ENCODE measurements at places on chromosomes 13 and 19.

DNA sequence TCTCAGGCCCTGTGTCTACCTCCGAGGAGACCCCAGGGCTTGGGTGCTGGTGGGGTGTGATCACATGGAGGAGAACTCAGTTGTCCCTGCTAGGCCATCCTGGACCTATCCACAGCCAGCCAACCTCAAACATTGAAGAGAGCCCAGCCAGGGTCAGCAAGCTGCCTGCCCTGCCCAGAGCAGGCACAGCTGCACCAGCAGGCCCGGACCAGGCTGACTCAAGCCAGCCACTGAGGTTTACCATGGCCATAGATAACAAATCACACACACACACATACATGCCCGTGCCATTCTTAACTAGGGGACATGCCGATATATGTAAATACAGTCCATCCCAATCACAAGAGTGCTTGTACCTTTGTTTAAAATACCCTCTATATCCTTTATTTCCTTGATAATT, 8.1 kb downstream of the ARHGEF7 start:
- DNase-seq: no peak

GRCh38 chr13:76335463-76335862, 550.7 kb downstream of the KCTD12 start:
- DNase-seq: no peak

GRCh38 chr13:36028359-36029025, 102.7 kb downstream of the DCLK1 start:
- DNase-seq: no peak

DNA sequence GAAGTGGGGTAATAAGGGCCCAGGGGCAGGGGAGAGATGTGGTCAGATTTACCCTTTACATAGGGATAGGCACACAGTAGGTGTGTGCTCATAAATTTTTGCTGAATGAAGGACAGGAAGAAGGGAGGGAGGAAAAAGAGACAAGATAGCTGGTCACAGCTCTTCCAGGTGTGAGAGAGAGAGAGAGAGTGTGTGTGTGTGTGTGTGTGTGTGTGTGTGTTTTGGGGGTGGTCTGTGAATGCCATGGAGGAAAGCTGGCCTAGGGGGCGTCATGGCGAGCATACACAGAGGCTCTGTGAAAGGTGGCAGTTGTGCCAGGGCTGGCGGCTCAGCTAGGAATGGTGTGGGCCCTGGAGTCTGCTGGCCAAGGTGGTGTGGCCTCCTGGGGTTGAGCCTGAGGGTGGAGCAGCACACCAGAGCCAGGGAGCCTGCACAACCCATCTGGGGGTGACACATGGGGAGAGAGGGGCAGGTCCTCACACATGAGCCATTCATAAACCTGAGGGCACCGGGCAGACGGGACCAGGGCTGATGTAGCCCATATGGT, 6.0 kb upstream of the PRX start:
- no peak for DNase-seq

- no peak for DNase-seq
These were observed at the start of gene CABP5 for GRCh38 chr19:48043675-48044258. Gene CABP5, minus strand, starts transcription at chr19:48044079. Its CDS starts 157 bp downstream, at chr19:48043922.

DNA sequence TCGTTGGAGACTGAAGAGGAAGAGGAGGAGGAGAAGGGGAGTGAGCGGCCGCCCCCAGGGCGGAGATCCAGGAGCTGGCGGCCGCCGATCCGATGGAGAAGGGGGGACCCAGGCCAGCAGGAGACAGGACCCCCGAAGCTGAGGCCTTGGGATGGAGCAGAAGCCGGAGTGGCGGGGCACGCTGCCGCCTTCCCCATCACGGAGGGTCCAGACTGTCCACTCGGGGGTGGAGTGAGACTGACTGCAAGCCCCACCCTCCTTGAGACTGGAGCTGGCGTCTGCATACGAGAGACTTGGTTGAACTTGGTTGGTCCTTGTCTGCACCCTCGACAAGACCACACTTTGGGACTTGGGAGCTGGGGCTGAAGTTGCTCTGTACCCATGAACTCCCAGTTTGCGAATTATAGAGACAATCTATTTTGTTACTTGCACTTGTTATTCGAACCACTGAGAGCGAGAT, 1.8 kb downstream of the GADD45B start:
- DNase-seq: no peak

- no peak for DNase-seq
These were observed 42.8 kb downstream of the RNF6 start for GRCh38 chr13:26179344-26179743.

GRCh38 chr19:10927730-10928562, 493 bp downstream of the YIPF2 start:
- peak; percentile 23 for DNase-seq

- DNase-seq: no peak
These were observed 10.0 kb downstream of the MED16 start for GRCh38 chr19:882871-883497.

GRCh38 chr19:39996811-39997637, at the start of gene ZNF546:
Gene ZNF546, plus strand, starts transcription at chr19:39997060. Its CDS starts 1,267 bp downstream, at chr19:39998327.
- DNase-seq: peak; percentile 85

DNA sequence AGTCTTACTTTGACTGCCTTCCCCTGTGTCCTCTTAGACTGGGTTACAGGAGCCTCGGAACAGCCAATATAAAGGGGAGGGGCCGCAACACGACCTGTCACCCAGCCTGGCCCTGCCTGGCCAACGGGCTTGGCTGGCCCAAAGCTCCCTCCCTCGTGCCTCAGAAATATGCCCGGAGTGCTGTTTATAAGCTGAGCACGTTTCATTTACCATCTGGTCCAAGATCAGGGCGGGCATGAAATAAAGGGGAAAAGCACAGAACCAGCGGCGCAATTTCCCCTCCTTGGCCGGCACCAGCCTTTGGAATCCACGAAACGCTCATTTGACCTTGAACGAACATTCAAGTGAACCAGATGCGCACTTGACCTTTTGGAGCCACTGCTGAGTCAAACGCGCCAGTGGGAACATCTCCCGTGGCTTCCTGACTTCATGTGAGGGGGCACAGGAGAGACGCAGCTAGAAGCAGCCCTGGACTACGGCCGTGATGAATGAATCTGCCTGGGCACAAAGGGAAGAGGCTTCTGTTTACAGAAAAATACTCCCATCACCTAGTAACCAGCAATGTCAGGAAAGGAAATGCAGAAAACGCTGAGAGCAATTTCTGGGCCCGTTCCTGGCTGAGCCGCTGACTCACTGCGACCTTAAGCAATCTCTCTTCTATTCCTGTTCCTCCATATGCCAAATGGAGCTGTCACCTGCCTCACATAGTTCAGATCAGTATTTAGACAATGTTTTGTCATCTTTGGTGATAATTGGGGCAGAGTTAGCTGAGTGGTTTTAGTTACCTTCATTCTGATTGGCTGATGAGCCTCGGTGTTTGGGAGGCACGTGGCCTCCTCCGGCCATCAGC, 53.3 kb downstream of the RFX2 start:
- no peak for DNase-seq

GRCh38 chr19:38841787-38842438, 7.9 kb downstream of the HNRNPL start:
- DNase-seq: no peak

DNA sequence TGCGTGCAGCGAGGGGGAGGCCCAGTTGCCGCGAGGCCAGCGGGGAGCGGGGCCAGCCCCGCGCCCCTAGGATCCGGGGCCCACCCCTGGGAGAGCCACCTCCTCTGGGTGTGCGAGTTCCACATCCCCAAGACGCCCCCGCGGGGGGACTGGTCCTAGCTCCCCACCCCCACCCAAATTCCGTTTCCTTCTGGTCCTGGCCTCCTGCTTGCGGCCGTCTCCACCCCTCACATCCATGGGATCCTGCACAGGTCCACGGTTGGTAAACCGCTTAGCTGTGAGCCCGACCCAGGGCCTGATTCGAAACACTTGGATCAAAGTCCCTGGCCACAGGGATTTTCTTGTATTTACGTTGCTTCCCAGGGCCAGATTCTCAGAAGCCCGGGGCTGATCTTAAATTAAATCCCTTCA, 324 bp upstream of the FBXO17 start:
- no peak for DNase-seq

DNA sequence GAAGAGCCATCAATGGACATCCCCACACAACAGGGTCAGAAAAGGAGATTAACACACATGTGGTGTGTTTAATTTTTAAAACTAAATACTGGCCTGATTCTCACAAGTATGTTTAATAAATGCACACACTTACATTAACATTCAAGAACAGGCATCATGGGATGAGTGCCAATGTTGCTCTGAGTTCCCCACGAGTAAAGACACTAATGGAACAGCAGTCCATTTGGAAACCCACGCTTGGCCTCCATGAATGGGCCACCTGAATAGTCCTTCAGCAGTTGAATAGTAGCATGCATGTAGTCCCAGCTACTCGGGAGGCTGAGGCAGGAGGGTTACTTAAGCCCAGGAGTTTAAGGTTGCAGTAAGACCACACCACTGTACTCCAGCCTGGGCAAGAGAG, 195.2 kb upstream of the IPO5 start:
- DNase-seq: no peak

DNA sequence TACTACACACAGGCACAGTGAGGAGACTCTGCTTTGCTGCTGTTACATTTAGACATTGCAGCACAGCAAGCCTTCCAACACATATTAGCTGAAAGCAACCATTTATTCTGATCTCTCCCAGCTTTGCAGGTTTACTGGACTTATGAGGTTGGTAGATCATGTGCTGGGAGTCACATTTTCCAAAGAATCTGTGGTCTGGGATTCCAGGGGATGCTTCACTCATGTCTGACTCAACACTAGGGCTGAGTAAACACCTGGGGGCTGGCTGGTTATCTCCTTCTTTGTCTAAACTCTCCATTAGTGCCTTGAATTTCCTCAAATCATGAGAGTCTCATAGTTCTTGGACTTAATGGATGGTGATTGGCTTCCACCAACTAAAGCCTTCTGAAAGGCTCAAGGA, 5.4 kb upstream of the LGALS13 start:
- no peak for DNase-seq

- DNase-seq: no peak
These were observed 5.3 kb downstream of the PODNL1 start for GRCh38 chr19:13932911-13933393.

DNA sequence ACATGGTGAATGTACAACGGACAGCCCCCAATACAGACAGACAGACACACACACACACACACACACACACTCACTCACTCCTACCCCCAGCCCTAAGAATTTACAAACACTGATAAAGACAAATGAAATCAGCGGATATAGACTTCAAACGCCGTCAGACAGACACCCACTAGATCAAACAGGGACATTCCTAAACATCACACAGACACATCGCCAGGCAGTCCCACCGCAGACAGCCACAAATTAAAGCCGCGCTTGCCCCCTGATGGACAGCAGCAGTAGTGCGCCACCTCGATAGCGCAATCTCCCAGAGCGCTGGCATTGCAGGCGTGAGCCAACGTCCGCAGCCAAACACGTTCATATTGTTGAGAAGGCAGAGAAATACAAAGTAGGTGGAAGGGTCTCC, 24.7 kb upstream of the ADGRE1 start:
- DNase-seq: peak; percentile 66

GRCh38 chr13:40975441-40975840, 43.7 kb downstream of the ELF1 start:
- DNase-seq: no peak

GRCh38 chr19:45527731-45528130, 20.5 kb downstream of the VASP start:
- no peak for DNase-seq

- no peak for DNase-seq
These were observed 25.0 kb upstream of the VWA8 start for GRCh38 chr13:41985788-41986508.

DNA sequence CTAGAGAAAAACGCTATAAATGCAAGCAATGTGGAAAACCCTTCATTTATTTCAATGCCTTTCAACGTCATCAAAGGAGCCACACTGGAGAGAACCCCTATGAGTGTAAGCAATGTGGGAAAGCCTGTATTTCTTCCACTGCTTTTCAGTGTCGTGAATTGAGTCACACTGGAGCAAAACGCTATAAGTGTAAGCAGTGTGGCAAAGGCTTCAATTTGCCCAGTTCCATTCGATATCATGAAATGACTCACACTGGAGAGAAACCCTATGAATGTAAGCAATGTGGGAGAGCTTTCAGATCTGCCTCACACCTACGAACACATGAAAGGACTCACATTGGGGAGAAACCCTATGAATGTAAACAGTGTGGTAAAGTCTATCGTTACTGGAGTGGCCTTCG, 27.4 kb downstream of the ZNF20 start:
- DNase-seq: no peak

GRCh38 chr13:109747524-109747923, 38.9 kb downstream of the IRS2 start:
- DNase-seq: no peak

DNA sequence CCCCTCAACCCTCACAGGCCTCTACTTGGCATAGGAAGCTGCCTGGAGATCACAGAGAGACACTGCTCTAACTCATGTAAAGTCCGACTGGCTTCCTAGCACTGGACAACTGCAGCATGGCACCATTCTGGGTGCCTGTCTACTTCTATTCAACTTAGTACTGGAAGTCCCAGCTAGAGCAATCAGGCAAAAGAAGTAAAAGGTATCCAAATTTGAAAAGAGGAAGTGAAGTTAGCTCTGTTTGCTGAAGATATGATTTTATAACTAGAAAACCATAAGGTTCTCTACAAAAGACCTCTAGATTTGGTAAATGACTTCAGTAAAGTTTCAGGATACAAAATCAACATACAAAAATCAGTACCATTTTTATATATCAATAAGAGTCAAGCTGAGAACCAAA, 1017.6 kb downstream of the PCDH9 start:
- DNase-seq: no peak

DNA sequence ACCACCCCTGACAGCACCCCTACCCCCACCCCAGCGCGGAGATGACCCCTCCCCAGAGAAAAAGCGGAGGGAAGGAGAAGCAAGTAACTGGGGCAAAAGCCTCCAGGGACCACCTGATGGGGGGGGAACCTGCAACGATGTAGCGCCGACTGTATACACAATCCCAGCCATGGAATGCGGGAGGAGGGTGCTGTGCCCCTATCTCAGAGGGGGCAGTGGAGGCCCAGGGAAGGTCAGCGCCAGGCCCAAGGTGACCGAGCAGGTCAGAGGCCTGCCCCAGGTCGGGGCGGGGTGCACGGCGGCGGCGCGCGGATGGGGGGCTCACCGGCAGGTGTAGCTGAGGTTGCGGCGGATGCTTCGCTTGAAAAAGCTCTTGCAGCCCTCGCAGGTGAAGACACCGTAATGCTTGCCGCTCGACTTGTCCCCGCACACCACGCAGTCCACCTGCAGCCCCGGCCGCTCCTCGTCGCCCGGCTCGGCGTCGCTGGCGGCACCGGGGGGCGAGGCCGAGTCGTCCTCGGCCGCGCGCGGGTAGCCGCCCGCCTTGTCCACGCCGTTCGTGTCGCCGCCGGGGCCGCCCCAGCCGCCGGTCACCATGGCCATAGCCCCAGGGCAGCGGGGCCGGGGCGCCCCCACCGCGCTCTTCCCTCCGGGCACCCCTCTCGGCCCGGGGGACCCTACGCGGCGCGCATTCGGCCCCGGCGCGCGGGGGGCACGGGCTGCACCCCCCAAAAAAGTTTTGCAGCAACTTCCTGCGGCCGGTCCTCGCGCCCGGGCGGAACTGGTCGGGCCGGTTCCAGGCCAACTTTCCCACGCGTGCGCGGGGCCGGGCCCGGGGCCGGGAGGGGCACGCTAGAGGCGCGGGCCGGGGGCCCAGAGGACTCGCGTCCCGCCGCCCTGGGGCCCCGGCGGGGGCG, 843 bp downstream of the NR2F6 start:
- DNase-seq: no peak
